ENCODE measurements at places on chromosomes 1 and 21.

- no peak for DNase-seq
These were observed 15.9 kb downstream of the WDR4 start for GRCh38 chr21:42863504-42863870.

DNA sequence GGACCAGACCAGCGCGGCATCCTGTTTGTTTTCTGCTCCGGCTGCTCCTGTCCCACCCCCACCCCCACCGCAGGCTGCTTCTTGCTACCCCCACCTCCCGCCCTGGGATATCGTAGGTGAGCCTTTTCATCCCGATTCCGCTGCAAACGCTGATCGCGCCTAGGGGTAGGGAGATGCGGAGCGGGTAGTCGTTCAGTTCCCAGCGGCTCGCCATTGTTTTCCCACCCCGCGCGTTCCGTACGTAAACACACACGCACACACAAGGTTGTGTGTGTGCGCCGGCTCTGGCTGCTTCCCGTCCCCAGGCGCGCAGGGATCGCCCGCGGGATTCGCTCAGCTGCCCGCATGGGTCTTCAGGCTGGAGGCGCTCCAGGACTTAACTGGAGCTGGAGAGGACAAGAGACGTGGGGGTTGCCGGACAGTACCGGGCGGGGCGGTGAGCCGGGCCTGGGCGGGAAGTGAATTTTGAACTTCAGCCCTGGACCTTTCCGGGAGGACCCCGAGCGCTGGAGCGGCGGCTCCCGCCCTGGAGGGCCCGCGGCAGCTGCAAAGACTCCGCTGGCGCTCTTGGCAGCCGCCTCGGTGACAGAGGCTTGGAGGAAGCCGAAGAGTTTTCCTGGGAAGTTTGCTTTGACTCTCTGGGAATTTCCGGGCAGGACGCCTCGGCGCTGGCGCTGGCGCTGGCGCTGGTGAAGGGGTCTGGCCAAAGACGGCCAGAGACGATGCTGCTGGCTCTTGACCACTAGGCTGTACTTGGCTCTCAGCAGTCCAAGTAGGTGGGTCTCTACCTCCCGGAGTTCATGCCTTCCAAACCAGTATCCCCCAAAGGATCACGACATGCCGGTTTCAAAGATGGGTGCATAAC, 1.6 kb downstream of the SOX13 start:
- DNase-seq = no peak

GRCh38 chr21:45357436-45358260, 47.3 kb upstream of the COL18A1 start:
- no peak for DNase-seq

- DNase-seq = no peak
These were observed 9.9 kb upstream of the F3 start for GRCh38 chr1:94551449-94551848.

GRCh38 chr1:208510192-208510952, 266.2 kb upstream of the PLXNA2 start:
- DNase-seq = no peak

GRCh38 chr1:154765970-154766369, 104.1 kb downstream of the KCNN3 start:
- peak; percentile 31 for DNase-seq

GRCh38 chr1:157542676-157543075, 9.6 kb downstream of the FCRL5 start:
- DNase-seq = no peak

- peak; percentile 63 for DNase-seq
These were observed 160.2 kb downstream of the DENND1B start for GRCh38 chr1:197614916-197615692.

GRCh38 chr1:21290546-21290944, 282 bp upstream of the ECE1 start:
- peak; percentile 46 for DNase-seq

DNA sequence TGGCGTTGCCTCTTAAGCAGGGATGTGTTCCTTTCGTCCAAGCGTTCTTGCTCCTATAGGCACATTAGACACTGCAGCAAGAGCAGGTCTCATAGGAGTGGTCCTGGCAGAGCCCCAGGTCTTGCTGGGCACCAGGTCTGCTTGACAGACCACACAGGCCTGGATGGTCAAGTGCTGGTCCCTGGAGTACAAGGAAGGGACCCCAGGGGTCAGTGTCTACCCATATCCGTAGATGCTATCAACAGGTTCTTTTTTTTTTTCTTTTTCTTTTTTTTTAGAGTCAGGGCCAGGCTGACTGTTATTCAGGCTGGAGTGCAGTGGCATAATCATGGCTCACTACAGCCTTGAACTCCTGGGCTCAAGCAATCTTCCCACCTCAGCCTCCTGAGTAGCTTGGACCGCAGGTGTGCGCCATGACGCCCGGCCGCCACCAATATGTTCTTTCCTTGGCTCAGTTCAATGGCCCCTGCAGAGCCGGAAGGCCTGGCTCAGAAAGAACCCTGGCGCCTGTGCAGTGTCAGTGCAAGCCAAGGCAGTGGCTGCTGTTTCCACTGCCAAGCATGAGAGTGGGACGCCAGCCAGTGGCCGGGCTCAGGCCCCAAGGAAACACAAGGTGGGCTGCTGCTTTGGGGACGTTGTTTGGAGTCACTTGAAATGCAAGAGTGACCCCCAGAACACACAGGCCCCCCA, 10.0 kb upstream of the TNFRSF8 start:
- DNase-seq = no peak

DNA sequence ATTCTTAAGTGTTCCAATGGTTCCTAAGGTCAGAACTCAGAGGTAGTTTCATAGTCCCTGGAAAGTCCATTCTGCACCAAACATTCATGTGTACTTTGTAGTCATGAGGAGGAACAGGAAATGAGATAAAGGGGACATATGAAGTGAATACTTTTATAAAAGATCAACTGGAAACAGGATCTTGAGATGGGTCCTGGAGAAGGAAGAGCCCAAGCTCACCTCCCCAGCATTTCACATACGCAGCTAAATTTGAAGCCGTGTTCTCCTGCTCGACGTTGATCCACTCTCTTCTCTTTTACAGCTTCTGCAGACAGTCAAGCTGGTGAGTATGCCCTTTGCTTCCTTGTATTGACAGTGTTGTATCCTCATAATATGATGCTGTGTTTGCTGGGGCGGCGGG, 429 bp downstream of the FCGR2A start:
- no peak for DNase-seq

- DNase-seq = no peak
These were observed 119.6 kb downstream of the ADGRL2 start for GRCh38 chr1:81920245-81920740.

DNA sequence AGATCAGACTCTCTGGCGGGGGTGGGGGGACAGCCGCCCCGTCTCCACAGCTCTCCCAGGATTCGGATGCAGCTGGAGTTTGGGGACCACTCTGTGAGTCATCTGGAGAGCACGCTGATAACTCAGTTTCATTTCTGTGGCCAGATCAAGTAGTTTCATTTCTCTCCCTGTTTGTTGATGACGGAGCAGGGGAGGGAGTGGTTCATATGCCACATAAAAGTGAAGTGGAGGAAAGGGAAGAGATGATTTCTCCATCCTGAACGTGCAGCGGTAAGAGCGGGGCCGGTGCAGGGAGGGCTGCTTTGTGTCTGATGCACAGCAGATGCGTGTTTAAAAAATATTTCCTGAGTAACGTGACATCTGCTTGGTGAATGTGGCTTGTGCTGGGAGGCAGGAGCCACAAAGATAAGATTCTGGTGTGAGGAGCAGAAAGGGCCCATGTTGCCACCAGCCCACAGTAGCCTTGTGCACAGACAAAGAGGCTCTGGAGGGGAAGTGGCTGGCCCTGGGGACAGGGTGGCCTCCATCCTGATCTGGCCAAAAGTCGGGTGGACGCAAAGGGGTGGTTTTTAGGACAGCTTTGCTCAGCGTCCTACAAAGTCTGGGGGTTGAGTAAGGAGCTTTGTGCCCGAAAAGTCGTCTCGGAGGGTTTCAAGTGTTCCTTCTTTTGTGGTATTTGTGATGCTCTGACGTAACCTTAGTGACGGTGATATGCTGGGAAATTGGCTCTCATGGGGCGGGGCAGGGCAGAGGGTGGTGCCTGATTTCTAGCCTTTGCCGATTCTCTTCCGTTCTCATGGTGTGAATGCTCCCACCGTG, at the start of gene MX2:
Gene MX2 (plus strand): TSS at position 242 of the 819 bp plus-strand sequence. CDS start 14,880 bp downstream, outside the sequence.
- peak; percentile 83 for DNase-seq

DNA sequence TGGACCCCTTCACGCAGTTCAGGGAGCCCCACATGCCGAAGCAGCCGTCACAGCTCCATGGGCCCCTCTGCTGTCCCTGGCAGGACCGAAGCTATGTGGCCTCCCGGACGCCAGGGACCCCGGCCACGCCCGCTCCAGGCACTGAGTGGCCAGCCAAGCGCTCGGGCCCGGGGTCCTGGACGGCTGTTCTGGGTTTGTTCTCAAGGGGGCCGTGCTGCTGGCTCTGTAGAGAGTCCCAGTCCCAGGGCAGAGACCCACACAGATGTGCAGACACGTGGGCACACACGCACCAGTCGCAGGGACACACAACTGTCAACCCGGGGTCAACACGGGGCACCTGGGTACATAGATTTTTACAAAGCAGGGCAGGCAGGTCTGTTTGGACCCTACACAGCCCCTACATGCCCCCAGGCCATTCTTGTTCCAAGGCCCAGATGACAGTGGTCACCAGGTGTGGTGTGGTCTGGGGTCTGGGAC, 6.7 kb downstream of the B3GALT6 start:
- DNase-seq = no peak

- no peak for DNase-seq
These were observed 164.7 kb downstream of the GALNT2 start for GRCh38 chr1:230231774-230232145.

All from NAMALWA (cell line).